ENCODE measurements at places on chromosomes 7 and 10. TPM values are rescaled to one million over a fixed set of nuclear protein-coding genes. Genes with fewer than 3 reads are reported as not detected.

DNA sequence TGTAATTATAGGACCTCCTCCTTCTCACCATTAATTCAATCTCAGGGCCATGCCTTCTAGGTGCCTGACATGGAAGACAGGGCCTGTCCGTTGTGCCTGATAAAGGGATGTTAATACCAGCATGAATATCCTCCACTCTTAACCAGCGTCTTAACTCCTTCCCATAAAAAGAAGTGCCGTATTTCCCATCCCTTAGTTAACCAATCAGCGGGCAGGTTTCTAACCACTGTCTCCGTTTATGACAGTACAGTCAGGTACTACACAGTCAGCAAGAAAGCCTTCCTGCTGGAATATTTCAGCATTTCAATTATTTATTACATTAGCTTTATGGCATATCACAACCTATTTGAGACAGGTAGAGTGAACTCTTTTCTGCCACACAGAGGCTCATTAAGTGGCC is 308.6 kb upstream of the FZD8 start:
- ATAC-seq: no peak

ZNF503 gene
- 0.13 TPM for total RNA-seq

DNA sequence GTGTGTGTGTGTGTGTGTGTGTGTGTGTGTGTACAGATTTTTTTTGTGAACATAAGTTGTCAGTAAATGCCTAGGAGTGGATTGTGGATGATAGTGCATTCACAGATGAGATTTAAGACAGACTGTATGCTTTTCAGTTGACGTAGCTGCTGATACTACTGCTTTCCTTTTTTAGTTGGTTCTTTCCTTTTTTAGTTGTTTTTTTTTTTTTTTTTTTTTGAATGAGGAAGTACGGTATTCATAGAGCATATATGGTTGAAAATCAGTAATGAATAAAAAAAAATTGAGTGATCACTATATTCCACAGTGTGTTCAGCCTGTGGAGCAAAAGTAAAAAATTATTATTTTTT is 80.5 kb downstream of the RBM33 start:
- ATAC-seq: no peak

DNA sequence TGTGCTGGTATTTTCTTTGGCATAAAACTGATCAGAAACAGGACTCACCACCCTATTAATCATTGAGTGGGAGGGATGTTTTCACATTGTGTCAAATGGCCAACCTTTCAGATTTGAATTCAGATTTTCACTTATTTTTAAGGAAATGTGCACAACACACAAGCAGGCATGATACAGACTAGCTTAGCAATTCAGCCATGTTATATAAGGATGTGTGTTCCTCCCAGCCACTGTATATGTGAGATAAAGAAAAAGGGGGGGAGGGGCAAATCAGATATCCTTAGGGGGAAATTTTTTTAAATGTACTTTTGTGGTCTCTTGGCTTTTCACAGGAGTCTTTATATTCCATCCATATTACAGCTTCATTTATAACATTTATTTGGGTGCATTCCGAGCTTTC is 3.1 kb downstream of the GAD2 start:
- ATAC-seq: no peak

CNOT4 gene
- total RNA-seq: 28.1 TPM

Measured in activated T-helper 17 cell treated with anti-CD3 and anti-CD28 coated beads, Interleukin-2, amount 50 U/mL, for 72 hours (primary cell).